ENCODE measurements at places on chromosomes 5 and 9.

DNA sequence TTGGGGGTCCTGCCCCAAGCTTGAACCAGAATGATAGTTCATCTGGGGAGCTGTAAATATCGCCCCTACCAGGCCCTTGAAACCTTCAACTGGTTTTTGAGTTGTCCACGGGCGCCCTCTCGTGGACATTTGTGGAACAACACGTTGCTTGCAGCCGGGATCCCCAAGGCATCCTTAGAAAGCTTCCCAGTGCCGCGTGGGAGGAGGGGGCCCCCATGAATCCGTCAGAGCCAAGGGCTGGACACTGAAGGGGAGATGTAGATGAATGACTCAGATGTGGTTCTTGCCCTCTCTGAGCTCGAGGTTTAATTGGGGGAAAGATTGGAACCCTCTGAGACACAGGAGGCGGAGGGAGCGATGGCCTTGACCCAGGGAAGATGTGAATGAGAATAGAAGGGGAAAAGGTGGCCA, 31.8 kb upstream of the ORM1 start:
- no peak for DNase-seq

- DNase-seq = no peak
Observed at GRCh38 chr5:110013017-110013416, 323.3 kb downstream of the MAN2A1 start.

- DNase-seq = no peak
Observed at GRCh38 chr5:133928587-133929393, 39.6 kb downstream of the C5orf15 start.

- no peak for DNase-seq
Observed at GRCh38 chr5:105782501-105782900, 1888.2 kb downstream of the EFNA5 start.

GRCh38 chr5:171155621-171156020, 153.4 kb upstream of the TLX3 start:
- no peak for DNase-seq

- DNase-seq = no peak
Observed at GRCh38 chr9:37293664-37294524, 128.6 kb upstream of the GRHPR start.

GRCh38 chr5:95728494-95729114, 2.5 kb upstream of the RHOBTB3 start:
- no peak for DNase-seq

DNA sequence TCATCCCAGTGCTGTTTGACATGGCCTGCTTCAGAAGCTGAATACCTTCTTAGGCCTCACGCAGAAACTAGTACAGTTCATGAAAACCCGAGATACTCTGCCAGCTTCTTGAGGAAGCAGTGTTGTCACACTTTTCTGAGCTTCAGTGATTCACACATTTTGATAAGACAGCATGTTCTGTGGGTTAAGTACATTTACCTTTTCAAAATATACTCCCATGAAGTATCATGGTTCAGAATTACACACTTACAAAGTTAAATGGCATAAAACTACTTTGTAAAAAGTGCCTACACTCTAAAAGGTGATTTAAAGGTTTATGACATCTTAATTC, 56.9 kb downstream of the VCAN start:
- DNase-seq = no peak

DNA sequence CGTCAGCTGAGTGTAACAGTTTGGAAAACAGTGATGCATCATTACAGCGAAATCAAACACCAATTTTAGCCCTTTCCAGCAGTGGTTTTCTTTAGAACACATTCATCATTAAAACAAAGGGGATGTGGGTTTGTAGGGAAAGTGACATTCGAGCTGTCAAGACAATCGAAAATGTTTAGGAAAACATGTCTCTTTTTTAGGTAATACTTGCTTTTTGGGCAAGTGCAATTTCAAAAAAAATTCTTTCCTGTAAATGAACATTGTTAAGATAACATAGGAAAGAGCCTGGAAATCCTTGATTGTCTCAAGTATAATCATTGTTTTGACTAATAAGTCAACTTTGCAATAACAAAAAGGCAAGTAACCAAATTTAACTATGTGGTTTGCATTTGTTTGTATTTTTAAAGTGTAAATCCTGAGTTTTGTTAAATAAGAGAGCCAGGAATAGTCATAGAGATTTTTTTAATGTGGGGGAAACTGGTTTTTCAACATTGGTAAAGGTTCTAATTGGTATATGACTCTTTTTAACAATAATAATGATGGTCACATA, 182.5 kb downstream of the TTLL11 start:
- DNase-seq = no peak

- peak; percentile 74 for DNase-seq
Observed at GRCh38 chr9:95189251-95190098, 128.0 kb downstream of the FANCC start.

DNA sequence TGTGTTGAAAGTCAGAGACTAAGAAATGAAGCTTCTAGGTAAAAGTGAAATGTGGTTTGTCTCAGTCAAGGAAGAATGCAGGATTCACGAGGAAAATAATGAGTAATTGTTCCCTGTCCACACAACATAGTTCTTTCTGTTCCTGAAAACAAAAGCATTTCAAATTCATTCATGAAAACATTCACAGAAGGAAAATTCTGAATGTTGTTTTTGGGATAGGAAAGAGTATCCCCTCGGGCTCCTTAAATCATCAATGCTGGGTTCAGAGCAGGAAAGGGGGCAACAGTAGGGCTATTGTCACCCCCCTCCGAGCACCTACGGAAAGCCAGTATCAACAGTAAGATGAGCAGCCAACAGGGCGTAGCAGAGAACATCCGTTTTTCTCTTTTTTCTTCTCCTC, 769.9 kb upstream of the ADAMTS16 start:
- DNase-seq = no peak

DNA sequence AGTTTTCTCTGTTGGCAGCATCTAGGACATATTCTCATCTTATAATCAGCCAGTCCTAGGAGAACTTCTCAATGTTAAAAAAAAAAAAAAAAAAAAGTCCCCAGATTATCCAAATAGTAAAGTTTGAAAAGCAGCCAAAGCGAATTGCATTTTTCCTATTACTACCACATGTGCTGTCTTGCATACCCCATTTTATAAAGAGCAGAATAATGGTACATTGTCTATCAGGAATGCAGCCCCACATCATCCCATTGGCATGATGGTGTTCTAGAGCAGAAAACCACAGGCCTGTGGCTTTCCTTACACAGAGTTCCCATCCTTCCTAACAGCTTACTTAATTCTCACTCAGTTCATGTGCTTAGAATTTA, 381.6 kb downstream of the TMEM38B start:
- peak; percentile 13 for DNase-seq

- DNase-seq = no peak
Observed at GRCh38 chr5:101284736-101285375, 381.8 kb upstream of the ST8SIA4 start.

GRCh38 chr5:90955001-90955635, 396.5 kb downstream of the ADGRV1 start:
- no peak for DNase-seq

GRCh38 chr5:61706751-61707150, 374.7 kb downstream of the ZSWIM6 start:
- no peak for DNase-seq

GRCh38 chr9:137305060-137305797, 3.2 kb upstream of the NRARP start:
- DNase-seq = no peak

DNA sequence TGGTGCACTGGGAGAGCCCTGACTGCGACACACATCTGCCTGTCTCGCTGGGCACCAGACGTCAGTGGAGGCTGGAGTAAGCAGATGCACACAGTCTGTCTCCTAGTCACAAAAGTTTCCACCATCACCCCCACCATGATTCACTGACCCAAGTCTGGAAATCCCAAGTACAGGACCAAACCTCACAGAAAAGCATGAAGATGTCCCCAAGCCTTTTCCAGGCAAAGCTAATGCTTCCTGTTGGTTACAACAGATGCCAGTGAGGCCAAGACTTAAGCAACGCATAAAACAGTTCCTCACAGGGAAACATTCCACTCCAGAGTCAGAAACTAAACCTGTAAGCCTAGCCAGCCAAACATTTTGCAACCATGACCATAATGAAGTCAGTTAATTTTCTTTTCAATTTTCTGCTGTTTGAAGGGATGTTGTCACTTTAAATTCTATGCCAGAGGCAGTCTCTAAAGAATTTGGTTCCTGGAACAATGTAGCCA, 259.3 kb upstream of the SLC30A5 start:
- no peak for DNase-seq

DNA sequence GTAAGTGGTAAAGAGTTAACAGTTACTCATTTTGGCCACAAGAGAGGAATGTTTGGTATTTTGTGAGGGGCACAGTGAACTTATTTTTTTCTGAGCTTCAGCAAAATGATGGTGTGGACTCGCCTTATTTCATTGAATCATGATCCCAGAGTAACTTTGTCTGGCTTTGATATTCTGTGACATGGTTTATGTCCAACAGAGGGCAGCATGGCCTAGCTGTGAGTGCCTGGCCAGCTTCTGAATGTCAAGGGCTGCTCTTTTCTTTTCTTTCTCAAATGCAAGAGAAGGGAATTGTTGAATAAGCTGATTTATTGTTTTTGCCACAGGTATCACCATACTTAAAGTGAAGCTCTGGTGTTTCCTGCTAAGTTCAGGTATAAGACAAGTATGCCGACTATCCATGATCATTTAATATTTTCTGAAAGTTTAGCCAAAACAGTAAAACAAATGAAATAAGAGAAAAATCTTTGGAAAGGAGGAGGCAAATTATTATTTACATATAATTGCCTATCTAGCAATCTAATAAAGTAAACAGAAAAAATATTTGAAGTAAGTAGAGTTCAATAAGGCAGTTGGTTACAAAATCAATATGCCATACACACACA, 31.7 kb downstream of the MRPL22 start:
- no peak for DNase-seq

DNA sequence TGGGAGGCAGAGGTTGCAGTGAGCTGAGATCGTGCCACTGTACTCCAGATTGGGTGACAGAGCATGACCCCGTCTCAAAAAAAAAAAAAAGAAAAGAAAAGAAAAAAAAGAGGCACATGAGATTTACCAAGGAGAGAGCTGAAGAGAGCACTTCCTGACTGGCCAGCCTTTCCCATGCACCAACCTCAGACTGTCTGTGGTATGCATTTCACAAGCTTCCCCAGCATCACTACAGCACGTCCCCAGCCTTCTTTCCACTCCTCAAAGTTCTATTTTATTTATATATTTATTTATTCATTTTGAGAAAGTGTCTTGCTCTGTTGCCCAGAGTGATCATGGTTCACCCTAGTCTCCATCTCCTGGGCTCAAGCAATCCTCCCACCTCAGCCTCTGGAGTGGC, 13.6 kb upstream of the FUBP3 start:
- DNase-seq = no peak

DNA sequence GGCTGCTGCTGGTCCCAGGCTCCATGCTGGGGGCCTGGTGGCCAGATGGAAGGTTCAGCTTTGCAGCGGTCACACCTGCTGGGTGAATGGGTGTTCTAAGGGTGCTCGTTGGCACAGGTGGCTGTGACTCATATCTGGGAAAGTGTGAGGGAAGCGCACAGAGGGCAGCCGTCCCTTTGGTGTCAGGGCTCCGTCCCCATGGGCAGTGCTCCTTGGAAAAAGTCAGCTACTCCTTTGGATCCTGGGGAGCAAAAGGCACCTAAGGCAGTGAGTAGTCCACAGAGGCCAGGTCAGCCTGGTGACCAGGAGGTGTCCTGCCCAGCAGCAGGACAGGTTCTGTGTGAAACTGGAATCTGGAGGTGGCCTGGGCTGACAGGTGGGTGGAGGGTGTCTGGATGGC, 18.4 kb upstream of the GBGT1 start:
- no peak for DNase-seq

GRCh38 chr5:133261993-133262392, 210.2 kb downstream of the HSPA4 start:
- no peak for DNase-seq

- no peak for DNase-seq
Observed at GRCh38 chr9:15438891-15439290, 16.2 kb downstream of the SNAPC3 start.

- DNase-seq = no peak
Observed at GRCh38 chr5:109743770-109744212, 54.1 kb downstream of the MAN2A1 start.

DNA sequence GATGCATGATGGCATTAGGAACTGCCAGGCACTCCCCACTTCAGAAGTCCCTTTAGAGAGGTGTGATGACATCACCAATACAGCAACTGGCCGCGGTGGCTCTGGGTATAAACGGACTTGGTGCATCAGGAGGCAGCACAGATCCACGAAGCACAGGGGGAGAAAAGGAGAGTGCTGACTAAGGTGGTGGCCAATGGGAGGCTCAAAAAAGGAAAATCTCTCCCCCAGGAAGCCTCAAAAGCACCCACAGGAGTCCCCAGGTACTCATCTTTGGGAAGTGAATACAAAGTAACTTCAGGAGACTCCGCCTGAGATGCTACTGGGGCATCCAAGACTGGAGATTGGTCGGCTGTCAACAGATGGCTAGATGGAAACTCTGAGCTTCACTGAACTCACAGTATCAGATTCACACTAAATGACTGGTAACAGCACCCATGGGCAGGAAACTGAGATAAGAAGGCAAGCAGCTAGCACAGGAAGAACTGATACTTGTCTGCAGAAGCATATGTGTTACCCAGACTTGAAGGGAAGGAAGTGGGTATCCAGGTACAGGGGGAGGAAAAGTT, 7.6 kb downstream of the TTC39B start:
- DNase-seq = no peak

DNA sequence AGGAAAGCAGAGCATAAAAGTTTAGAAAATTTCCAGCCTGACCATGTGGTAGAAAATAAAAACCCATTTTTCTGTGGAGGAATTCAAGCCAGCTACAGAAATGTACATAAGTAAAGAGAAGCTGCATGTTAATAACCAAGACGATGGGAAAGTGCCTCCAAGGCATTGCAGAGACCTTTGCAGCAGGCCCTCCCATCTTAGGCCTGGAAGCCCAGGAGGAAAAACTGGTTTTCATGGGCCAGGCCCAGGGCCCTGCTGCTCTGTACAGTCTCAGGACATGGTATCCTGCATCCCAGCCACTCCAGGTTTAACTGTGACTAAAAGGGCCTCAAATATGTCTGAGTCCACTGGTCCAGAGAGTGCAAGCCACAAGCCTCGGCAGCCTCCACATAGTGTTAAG, 754.8 kb upstream of the RIOK2 start:
- DNase-seq = no peak

GRCh38 chr9:38281917-38282316, 110.6 kb upstream of the ALDH1B1 start:
- DNase-seq = no peak

GRCh38 chr9:101478444-101478843, 42.9 kb upstream of the ALDOB start:
- DNase-seq = no peak

DNA sequence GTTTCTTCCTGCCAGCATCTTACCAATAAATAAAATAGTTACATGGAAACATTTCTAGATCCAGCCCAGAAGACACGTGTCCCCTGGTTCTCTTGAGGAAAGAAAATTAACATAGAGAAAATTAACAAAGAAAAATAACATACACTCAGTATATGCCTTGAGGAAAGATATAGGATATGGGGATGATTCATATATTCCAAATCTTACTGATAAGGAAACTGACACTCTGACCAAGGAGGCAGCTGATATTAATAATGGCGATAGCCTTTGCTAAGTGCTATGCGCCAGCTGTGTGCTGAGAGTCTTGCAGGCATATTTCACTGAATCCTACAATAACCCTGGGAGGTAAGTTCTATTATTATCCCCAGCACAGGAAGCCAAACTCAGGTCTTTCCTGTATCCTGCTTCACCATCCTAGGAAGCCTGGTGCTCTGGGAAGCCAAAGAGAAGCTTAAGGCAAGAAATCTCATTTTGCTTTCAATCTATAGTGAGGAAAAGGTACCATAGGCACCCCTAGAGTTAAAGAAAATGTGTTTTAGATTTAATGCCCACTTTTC, 302.7 kb upstream of the NREP start:
- no peak for DNase-seq

Data from urinary bladder (tissue), 4 donors.